NB4 (cell line): ENCODE measurements at places on chromosomes 7 and 10.

- no peak for DNase-seq
Measured at GRCh38 chr7:114273218-114273617, 141.4 kb upstream of the FOXP2 start.

GRCh38 chr7:27277628-27278027 is 35.0 kb downstream of the EVX1 start:
- no peak for DNase-seq

GRCh38 chr7:157980774-157981173 is 606.8 kb downstream of the PTPRN2 start:
- DNase-seq, result peak; percentile 22

GRCh38 chr7:71133232-71133622 is 1.3 kb downstream of the GALNT17 start:
- DNase-seq, result no peak

DNA sequence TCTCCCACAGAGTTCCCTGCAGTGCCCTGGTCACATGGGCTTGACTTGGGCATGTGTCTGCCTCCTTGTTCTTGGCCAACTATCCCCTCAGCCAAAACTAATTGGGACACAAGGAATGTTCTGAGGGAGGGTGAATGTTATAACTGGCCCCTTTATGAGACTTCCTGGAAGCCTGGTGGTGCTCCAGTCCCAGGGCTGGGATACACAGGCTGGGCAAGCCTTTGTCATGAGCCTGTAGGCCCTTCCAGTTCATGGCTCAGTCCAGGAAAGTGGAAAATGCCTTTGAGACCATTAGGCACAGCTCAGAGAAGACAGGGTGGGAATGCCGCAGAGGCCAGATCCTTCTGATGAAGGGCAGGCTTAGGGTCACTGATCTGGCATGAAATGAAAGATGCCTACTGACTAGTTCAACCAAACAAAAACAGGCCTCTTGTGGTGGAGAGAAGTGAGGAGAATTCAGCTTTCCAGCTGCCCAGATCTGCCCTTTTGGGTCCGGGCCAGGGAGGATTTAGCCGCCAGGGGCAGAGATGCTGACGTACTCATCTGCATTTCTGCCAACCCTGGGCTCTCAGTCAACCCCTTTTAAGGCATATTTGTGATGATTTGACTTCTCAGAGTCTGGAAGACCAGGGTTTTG is 961.5 kb downstream of the KCNMA1 start:
- no peak for DNase-seq

DNA sequence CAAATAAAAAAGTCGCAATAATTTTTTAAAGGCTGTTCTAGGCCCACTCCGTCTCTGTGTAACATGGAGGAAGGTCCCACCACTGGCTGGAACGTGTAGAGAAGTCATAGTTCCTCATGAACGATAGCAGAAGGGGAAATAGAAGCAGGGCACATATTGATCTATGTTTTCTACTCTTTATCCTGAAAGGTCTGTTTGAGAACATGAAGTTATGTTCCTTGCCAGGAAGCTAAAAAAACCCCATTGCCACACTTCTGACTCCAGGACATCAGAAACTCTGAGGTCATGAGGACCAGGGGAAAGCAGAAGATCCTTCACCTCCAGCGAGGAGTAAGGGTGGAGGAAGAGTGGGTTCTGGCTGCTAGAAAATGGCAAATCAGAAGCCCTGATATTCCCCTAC is 10.8 kb downstream of the ANKRD22 start:
- DNase-seq, result no peak

DNA sequence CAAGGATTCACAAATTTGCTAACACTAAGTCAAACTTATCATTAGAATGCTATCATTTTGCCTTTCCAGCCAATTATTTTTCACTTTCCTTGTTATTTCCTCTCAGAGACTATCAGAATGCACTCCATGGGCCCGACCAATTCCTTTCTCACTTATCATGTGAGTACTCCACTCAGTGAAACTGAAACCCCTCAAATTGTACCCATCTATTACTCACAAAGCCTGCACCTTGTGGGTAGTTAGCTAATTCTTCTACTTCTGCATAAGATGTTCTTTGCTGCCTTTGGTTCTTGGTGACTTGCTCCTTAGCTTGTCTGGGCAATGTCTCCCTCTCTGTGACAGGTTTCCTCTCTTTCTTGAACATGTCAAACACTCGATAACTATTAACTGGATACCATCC is 35.2 kb upstream of the MBL2 start:
- DNase-seq, result no peak

DNA sequence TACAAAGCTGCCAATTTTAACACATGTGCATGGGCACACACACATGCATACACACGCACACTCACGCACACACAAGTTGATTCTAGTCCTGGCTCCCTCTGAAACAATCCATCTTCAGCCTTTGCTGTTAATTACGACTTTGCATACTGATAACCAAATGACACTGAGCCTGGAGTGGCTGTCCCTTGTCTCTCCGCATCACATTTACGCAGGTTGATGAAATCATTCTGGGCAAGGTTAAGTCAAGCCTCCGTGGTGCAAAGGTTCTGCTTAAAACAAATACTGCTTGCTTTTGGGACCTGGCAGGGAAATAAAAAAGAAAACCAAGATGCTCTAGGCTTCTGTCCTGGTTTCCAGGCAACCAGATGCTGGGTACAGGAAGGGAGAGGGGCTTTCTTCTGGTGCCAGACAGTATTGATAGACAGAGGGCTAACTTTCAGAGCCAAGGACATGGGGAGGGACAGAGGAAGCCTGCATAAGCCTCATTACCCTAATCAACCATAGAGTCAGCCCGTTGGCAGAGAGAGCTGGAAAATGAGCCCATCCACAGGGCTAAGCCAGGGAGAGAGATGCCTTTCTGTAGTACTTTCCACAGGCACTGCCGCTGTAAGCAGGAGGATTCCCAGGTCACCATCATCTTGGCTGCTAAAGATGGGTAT is 233.0 kb downstream of the WDR11 start:
- DNase-seq, result no peak

GRCh38 chr10:50396491-50397311 is 145.4 kb upstream of the ASAH2 start:
- no peak for DNase-seq

GRCh38 chr10:70109064-70109729 is 23.4 kb downstream of the AIFM2 start:
- no peak for DNase-seq

GRCh38 chr7:12865593-12865992 is 178.2 kb downstream of the ARL4A start:
- no peak for DNase-seq

- no peak for DNase-seq
Measured at GRCh38 chr7:55477781-55478374, 94.4 kb downstream of the VOPP1 start.
